Stimulated activated CD4-positive, alpha-beta T cell treated with anti-CD3 and anti-CD28 coated beads, Interleukin-2, amount 100 ng/mL, for 48 hours (primary cell): ENCODE measurements at places on chromosomes 2 and 18.

DNA sequence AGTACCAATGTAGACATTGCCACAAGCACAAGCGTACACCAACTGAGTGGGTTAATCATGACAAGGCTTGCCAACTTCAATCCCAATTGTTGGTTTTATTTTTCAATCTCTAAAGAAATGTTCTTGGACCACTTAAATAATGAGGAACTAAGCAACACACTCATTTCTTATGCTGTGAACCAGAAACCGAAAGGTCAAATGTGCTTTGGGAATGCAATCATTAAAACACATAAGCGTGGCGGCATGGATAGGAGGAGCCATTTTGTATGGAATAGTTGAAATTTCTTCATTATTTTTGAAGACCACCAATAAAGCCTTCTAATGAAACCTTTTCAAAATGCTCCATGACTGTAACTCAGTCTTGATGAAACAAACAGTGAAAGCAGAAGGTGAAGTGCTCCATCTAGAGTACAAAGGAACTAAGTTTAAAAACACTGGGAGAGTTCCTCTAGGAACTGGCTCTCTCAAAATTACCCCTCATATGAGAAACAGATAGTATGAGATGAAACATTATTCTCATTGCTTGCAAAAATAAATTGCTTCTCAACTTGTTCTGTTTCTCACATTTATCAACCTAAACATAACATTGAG lies 113.2 kb upstream of the CHST9 start:
- no peak for DNase-seq

DNA sequence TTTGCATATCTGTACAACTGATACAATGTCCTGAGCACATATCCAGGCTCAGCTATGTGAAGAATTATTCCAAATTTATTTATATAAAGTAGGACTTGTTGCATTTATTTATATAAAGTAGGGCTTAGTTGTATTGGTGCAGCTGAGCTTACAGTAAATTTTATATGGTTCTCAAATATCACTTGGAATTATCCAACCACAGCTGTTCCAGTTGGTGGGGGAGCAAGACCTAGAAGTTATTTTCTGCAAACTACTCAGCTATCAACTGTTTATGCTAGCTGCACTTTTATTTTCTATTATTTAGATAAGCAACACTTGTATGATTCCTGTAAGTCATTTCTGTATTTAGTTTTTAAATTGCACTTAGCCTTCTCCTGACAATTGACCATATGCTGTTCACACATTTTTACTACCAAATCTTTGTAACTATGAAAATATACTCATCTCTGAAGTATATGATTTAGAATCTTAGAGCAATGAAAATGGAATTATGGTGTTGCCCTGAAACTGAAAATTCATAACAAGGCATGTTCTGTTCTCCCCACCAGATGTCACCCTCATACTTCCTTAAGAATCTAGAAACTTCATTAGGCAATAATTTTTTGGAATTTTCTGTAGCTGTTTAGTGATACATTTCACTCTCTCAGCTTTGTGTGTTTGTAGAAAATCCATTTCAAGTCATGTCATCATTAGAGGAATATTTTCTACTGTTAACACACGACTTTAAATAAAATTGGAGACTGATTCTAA lies 157.0 kb upstream of the CBLN2 start:
- DNase-seq = no peak

- no peak for DNase-seq
These were observed 5.8 kb upstream of the KIF3C start for GRCh38 chr2:25988134-25988533.

GRCh38 chr2:152175012-152175367 lies 573 bp downstream of the STAM2 start:
- DNase-seq = no peak

DNA sequence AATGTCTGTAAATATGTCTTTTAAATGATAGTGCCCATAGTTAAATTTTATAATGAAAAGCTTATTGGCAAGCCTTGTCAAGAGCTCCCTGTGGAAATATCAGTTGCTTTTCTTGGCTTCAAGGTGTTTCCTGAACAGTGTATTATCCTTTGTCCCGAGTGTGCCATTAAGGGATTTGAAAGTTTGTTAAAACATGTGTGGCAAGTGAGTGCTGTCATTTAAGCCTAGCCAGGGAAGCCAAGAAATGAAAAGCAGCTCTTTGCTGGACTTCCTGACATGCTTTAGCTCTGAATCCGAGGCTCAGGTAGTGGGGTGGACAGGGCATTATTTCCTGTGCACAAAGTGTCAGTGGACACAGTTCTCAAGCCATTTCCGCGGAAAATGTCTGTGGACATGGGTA lies 111.5 kb downstream of the DIS3L2 start:
- no peak for DNase-seq
